ENCODE measurements at places on chromosomes 7 and 10. TPM values are rescaled to one million over a fixed set of nuclear protein-coding genes. Genes with fewer than 3 reads are reported as not detected.
A peak's percentile ranks its signal among the peaks of the same experiment; 100 is the strongest.

DNA sequence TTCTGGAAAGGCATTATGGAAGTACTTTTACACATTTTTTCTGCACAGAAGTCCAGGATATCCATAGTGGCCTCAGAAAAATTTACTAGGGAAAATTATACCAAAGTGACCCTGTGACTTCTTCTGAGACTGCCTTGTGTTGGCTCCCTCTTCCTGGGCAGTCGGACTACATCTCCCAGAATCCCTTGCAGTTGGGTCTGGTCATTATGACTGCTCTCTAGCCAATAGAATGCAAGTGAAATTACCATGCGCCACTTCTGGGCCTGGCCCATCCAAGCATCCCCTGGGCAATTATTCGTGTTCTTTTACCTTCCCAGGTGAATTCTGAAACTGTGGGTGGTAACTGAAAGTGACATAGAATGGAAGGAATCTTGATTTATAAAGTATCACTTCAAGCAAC, 430.9 kb downstream of the ACTR3B start:
- DNase-seq = no peak

DNA sequence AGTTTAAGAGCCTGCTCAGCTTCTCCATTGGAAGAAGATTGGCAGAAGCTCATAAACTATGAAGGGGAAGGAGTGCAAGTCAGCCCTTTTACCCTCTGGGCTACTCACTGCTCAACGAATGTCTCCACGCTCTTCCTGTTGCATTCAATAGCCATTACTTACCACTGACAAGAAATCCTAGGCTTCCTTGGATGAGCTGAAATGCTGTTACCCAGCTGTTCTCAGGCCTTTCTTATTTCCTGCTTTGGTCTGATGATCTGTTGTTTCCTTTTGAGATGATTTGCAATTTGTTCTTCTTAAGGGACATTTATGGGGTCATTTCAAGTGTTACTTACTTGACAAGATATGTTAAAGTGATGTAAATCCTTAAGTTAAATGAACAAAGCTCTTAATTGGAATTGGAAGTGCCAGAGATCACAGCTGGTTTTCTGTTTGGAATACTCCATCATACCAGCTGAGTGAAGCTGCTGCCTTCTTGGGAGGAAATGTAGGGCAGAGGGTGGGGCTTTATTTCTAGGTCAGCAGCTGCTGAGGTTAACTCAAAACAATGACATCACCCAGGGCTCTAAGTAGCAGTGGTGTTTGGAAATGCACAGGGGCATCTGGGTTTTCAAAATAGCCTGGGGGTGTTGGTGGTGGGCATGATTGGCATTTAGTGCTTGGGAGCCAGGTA, 170.0 kb downstream of the PRKCQ start:
- no peak for DNase-seq

- DNase-seq = no peak
Measured at GRCh38 chr10:35959252-35959651, 317.2 kb upstream of the FZD8 start.

The PSTK gene
- polyA plus RNA-seq = 4.0 TPM

DNA sequence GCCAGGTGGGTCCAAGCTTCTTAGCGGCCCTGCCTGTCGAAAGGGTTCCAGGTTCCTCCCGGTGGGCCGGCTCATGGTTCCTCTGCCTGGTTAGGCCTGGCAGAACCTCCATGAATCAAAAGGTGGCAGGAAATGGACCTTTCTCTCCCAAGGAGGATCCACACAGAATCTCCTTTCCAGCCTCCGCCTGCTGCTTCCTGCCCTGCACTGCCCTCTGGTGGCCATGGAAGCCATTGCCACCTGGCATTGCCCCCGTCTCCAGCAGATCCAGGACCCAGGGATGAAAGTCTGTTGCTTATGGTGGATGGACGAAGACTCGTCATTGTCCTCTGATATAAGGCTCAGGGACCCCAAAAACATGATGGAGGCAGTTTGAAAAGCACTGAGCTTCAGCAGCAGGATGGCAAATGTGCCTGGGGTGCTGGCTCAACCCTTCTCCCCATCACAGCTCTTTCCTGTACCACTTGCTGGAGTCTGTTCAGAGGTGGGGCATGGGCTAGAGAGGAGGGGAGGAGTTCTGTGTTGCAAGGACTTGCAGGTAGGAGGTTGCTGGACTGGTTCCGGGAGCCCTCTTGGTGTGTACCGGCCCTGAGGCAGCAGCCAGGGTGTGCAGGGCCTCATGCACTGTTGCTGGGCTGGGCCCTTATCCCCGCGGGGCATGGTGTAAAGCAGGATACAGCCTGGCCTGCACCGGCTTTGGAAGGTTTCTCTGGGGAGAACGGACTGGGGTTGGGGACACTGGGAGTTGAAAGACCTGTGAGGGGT, 11.3 kb upstream of the INMT start:
- DNase-seq = peak; percentile 17

GRCh38 chr7:116988363-116988989, 35.2 kb downstream of the ST7 start:
- DNase-seq = no peak

The ABCB8 gene
- 46.2 TPM for polyA plus RNA-seq

DNA sequence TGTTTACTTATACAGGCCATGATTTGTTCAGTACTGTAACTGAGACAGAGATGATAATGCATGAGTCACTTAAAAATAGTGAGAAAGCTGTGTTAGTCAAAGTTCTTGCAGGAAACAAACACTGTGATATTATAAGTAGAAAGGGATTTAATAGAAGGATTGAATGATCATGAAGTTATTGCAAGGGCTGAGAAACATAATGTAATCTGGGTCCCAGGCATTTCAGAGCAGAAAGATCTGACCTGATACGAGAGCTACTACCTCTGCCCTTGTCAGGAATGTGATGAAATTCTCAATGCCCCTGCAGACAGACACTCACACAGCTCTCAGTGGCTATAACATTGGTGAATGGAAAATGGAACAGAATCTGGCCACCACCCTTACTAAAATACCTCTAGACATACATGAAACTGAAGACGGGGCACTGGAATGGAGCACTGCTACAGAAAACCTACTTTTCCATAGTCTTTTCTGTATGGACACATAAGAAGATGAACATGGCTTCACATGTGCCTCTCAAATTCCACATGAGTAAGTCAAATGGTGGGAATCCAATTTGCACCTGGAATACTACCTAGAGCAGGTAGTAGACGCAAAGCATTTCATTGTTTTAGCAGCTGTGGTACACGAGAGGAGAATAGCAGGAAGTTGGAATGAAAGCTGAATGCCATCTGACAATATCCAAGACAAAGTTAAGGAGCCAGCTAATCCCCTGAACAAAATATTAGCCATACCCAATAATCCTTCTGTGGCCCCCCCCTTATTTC, 19.1 kb upstream of the VWDE start:
- no peak for DNase-seq

The NME8 gene
- not detected for polyA plus RNA-seq

The SFTPA2 gene
- not detected for polyA plus RNA-seq

- peak; percentile 32 for DNase-seq
Measured at GRCh38 chr10:34522546-34522945, 292.6 kb downstream of the PARD3 start.

The C10orf90 gene
- not detected for polyA plus RNA-seq

DNA sequence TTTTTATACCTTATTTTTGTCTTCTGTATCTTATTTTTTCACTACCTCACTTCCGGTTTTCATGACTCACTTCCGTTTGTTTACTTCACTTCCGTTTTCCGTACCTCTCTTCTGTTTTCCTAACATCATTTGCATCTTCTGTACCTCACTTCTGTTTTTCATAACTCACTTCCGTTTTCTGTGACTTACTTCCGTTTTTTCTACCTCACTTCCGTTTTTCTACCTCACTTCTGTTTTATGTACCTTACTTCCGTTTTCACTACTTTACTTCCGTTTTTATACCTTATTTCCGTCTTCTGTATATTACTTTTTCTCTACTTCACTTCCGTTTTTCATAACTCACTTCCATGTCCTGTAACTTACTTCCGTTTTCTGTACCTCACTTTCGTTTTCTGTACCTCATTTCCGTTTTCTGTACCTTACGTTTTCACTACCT, 492.5 kb upstream of the AKR1E2 start:
- DNase-seq = no peak

The ABCB1 gene
- not detected for polyA plus RNA-seq

The COA1 gene
- 83.1 TPM for polyA plus RNA-seq

DNA sequence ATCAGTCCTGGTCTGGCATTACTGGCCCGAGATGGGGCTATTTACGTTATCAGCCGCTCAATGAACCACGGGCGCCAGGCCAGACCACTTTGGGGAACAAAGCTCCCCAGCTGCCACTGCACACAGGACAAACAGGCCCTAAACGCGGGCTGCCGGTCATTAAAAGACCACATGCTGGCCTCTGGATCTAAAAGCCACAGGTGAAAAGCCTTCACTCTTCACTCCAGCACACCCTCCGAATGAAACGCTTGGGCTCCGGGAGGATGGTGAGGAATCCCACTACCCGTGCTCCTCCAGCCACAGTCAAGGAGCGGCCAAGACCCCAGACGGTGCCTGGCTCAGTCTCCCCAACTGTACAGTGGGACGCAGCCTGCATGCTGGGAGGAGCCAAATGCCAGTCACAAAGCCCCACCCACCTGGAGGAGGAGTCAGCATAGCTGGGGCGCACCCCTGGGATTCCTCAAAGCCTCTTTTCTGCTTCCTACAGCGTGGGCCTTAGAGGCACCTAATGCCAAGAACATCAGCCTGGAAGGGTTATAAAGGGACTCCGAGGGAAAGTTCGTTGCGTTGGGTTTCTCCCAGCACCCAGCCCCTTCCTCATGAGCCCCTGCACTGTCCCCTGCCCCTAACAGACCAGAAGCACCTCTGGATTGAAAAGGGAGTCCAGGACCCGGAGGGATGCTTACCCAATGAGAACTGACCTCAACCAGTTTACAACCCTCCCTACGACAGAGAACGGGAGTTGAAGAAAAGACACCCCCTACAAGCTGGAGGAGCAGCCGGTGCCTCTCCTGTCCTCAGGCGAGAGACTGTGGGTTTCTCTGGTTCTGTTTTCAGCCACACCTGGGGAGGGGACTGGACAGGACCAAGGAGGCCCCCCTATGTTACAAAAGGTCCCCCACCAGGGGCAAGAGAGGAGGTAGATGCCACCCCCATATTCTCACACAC, 4.7 kb downstream of the PDGFA start:
- peak; percentile 74 for DNase-seq

DNA sequence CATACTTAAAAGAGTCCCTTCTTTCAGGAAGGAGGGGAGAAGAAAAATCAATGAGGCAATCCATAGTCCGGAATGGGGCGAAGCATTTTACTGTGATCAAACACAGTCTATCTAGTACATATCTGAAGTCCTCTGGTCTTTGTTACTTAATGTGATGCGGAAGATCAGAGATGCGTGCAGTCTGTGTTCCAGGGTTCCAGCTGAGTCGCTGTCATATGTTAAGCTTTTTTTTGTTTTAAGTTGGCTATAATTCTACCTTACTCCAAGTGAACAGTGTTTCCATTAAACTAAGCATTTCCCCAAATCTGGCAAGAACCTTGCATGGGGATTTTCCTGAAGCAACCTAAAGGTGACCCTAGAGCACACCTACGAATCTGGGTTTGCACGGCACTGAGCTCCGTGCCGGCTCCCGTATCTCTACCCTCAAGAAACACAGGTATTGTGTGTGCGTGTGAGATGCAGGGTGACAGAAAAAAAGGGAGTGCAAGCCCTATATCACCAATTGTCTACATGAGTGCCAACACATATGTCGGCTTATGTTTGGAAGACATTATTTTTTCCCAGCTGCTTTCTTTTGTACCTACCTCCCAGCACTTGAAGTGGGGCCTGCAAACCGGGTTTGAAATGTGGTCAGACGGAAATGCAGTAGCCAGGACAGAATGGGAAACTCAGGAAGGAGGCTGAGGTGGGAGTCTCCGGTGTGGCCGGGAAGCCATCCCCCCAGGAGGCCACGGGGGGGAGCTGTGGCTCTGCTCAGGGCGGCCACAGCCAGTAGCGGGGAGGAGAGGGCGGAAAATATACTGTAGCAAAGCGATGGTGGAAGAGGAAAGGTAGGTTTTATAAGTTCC, 435.8 kb upstream of the MGMT start:
- no peak for DNase-seq

DNA sequence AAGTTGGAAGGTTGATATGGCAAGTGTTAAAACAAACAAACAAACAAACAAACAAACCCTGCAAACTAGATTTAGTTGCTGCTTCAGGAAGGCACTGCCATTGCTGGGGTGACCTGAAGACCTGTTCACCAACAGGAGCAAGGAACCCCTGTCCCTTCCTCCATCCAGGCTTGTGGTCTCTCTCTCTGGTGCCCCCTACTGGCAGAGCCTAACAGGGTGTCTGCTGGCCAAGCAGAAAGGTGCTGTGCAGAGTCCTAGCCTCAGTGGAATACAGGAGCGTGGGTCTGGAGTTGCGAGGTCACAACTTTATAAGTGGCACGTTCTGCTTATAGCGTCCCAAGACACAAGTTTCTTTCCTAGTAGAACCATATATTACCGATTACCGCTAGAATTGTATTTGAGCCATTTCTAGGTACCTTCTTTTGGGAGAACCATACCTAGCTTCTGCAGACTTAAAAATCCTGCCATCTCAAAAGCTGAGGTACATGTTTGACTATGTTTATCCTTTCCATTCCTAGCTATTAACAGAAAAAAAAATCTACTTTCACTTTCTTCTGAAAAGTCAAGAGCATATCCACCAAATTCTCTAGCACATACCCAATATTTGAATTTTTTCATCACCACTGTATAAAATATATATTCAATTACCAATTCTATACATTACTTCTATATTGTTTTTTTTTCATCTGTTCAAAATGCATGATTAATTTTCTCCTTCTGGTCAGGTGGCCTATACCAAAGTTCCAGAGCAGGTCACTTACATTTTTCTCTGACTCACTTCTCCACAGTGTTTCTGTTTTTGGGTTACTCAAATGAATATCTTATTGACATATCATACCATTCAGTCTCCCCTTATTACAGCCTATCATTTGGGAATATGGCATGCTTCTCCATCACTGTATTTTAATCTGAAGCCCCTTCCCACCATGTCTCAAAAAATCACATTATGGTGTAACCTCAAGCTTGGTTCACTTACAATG, 29.1 kb upstream of the CALD1 start:
- DNase-seq = no peak

GRCh38 chr10:49596493-49596809, 13.7 kb upstream of the SLC18A3 start:
- no peak for DNase-seq

DNA sequence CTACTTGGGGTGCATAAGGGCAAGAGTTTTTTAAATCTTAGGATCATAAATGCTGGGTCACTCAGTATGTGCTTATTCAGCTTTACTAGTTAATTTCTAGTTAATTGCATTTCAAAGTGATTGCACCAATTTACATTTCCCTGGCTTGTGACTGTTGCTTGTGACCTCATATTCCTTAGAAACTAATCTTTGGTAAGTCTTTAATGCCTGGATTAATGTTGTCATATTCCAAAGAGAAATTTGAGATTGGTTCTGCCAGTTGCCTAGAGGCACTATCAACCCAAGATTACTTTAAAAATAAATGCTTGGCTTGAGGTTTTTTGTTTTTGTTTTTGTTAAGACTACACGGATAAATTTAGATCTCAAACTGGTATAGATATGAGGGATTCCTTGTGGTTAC, 103.1 kb downstream of the ANK3 start:
- no peak for DNase-seq

The DNAH11 gene
- polyA plus RNA-seq = under 0.01 TPM

The WEE2 gene
- polyA plus RNA-seq = not detected

Measured in foreskin keratinocyte (primary cell).